ENCODE measurements at places on chromosomes 2 and 18.

DNA sequence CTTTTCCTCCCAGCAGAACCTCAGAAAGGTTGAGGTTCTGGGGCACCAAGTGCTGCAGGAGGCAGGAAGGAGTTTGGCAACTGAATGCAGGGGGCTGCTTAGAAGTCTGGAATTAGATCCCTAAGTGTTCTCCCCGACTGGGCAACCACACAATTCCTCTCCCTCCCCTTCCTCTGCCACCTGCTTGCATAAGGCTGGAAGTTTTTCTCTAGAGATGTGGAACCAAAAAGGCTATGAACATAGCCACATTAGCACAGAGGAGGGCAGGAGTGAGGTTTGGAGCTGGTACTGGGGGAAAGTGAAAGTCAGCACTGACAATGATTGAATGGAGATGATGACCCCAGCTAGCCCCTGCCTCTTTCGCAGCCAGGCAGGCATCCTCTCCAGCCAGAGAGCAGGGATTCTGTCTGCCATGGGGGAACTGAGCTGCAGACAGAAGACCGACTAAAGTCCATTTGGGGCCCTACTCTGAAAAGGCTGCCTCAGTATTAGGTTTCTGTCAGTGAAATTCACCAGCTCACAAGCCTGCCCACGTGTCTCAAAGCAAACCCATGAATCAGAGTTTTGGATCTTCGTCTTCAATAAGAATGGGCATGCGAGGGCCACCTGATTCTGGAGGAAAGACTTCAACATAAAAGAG lies 87.9 kb upstream of the ITGA6 start:
- no peak for DNase-seq

GRCh38 chr2:158999458-158999857 lies 31.0 kb downstream of the TANC1 start:
- DNase-seq, result no peak

DNA sequence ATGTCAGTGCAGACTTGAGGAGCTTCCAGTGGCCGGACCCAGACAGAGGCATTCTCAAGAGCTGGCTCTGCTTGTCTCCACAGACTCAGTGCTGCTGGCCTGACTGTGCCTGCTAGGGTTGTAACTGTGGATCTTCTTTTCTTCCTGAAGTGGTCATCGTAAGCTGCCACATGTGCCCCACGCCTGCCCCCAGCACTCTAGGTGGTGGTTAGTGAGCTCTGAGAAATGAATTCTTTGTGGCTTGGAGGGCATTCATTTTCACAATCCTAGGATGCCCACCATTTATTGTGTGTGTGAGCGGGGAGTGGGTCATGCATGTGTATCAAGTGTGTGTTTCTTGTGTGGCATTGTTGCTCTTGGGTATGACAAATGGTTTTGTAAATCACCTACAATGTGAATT lies 23.1 kb downstream of the RAB12 start:
- no peak for DNase-seq

GRCh38 chr2:47029737-47030524 lies 114.3 kb upstream of the MCFD2 start:
- no peak for DNase-seq

GRCh38 chr2:205739620-205740019 lies 57.3 kb downstream of the NRP2 start:
- DNase-seq, result no peak

- no peak for DNase-seq
These were observed 83.4 kb upstream of the MAPRE2 start for GRCh38 chr18:34957864-34958259.

GRCh38 chr2:241199897-241200821 lies 11.7 kb downstream of the ANO7 start:
- no peak for DNase-seq

DNA sequence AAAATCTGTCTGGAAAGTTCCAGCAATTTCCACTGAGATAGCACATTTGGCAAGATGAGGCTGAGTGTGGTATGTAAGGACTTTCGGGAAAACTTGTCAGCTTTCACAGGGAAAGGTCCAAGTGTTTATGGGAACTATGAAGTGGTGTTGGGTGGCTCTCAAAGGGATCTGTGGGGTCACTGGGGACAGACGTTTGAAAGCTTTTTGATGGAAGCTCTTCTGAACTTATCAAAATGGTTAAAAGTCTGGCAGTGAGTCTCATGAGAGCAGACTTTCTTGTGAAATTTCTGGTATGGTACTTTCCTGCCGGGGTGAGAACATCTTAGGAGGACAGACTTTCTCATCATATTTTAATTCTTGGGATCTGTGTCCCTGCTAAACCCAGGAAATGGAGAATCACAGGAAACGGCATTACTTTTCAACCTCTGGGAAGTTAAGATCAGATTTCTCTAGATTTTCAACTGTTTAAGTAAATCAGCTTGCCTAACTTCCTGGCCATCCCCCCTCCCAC lies 546.3 kb upstream of the ZEB2 start:
- no peak for DNase-seq

- DNase-seq, result no peak
These were observed 326.9 kb upstream of the UBE2E3 start for GRCh38 chr2:180653481-180653880.

- DNase-seq, result no peak
These were observed 118.4 kb upstream of the TMEM18 start for GRCh38 chr2:795531-796041.

GRCh38 chr2:54122171-54122935 lies 6.9 kb downstream of the ACYP2 start:
- DNase-seq, result no peak

DNA sequence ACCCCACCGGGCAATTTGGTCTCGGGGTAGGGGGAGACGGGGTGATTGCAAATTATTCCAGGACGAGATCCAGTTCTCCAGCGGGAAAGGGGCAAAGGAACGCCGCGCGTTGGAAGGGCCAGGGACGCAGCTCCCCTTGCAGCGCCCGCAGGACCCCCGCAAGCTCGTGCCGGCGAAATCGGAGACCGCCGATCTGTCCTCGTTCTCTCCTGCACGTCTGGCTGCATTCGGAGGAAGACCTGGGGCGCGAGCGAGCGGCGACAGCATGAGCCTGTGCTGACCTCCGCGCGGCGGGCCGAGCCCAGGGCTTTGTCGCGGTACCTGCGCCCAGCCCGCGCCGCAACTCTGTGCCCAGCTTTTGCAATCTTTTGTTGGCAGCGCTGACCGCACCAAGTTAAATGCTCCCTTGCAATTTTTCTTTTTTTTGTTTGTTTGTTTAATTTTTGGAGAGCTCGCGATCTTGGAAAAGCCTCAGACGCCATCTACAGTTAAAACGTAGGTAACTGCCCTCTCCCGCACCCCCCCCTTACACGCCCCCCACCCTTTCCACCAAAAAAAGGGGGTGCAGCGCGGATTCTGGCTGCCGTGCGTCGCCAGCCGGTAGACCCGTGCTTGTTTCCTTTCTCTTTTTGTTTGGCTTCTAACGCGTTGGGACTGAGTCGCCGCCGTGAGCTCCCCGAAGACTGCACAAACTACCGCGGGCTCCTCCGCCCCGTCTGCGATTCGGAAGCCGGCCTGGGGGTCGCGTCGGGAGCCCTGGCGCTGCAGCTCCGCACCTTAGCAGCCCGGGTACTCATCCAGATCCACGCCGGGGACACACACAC lies 667 bp downstream of the TRIB2 start:
- DNase-seq, result no peak

DNA sequence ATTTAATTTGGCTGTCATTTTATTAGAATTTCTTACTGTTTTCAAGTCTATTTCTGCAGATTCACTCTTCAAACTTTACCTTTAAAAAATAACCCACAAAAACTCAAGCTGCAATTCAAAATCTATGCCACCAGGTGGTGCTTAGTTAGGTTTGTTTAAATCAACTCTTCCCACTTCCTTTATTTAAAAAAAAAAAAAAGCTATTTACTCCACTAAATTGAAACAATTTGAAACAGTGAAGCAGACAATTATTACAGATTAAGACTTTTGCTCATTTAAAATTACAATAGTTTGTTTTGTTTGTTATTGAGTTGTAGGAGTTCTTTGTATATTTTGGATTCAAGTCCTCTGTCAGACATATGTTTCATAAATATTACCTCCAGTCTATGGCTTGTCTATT lies 300.0 kb downstream of the PDE11A start:
- DNase-seq, result no peak

DNA sequence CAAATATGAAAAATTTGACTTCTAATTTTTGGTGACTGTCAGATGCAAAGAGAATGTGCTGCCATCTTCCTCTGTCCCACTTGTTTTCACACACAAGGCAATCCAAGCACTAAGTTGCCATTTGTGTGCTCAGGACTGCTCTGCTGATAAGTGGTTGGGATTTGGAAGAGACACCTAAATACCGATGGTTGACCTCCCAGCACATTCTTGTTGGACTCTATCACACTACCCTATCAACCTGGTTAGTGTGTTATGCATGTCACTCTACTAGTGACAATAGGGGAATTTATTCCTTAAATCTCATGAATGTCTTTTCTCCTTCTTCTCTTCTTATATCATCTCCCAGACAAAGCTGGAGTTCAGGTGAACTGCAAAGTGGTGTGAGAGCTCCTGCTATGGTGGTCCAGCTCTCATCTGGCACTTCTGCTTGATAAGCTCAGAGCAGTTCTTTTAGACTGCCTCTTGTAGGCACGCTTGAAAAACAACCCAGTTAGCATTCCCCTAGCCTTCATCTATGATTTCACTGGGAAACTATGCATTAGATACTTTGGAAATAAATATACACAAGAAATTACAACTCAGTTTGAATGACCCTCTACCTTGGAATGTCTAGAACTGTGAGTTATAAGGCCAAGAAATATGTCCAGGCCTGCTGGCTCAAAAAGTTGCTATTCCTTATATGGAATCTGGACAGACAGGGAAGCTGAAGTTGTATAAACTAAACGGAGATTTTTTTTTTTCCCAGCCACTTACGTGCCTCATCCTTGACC lies 404.8 kb downstream of the MEIS1 start:
- peak; percentile 98 for DNase-seq

DNA sequence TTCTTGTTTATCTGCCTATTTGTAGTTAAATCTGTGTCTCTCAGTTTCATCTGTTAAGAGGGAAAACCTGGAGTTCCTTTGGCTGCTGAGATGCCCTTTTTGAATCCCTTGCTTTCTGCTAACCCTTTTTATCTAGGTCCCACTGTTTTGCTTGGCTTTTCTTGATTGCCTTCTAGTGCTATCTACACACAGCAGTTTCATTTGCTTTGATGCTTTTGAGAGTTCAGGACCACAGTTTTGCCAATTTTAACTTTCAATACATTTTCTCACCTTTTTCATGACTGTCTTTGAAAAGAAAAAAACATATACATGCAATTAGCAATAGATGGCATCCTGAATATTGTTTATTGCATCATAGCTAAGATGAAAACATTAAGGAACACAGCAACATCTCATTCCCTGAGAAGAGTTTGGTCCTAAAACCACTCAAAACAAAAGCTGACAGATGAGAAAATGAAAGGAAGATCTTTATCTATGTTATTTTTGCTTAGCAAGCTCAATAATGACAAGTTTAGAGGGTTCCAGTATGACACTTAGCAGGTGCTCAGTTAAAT lies 241.4 kb upstream of the MEX3C start:
- DNase-seq, result no peak

DNA sequence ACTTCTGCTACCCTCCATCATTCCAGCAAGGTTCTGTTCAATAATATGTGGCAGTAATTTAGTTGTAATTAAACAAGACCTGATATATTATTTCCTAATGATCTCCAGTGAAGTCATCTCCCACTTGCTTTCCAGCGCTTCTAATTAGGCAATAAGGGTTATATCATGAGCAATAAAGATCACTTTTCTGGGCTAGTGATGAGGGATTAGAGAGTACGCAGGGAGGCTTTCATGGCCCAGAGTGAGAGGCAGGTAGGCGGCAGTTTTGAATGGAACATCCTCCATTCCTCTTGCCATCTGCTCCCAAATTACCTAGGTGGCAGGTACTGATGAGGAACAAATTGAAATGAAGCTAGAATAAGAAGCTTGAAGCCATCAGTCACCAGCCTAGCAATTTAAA lies 358.1 kb upstream of the SYT4 start:
- no peak for DNase-seq

- no peak for DNase-seq
These were observed 142.8 kb upstream of the ID2 start for GRCh38 chr2:8538931-8539621.

DNA sequence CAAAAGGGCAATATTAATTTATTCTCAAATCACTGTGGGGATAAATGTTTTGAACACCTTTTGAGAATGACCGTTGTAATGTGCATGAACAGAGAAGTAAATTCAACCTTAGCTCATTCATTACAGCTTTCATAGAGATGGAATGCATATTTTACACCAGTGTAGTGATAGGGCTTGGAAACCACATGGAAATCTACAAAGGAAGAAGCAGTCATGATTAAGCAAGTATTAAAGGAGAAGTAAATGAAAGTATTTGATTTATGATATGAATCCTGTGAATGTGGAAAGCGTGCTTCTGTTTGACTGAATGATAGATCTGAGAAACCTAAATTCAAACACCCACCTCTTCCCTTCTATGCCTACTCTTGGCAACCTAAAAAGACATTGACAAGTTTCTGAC lies 64.7 kb downstream of the CDH7 start:
- no peak for DNase-seq

DNA sequence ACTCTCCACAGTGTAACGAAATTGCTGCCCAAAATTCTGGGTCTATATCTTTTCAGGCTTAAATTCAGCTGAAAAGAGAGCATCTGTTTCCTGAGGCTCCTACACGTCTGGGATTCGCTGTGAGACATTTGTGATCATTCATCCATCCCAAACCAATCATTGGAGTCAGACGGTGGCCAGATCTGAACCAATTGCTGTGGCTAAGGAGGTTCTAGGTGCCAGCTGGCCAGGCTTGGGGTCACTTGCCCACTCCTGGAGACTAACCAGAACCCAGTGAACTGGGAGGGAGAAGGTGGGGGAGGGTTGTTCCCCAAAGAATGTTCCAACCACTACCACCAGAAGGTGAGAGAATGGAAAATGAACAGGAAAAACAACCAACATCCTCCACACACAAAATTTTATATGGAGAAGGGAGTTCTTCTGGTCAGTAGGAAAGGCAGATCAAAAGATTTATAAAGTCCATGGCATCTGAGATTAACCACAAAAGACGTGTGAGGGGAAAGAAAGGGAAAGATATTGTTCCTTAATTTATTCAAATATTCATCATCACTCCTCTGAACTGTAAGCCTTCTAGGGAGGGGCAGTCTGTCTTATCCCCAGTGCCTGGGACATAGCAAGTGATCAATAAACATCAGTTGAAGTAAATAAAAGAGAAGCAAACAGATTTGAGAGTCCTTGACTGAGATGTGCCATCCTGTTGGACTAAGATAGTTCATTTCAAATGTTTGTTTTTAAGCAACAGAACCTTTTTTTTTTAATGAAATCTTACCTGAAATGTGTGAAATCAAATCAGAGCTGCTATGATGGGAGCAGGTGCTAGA lies 3.0 kb upstream of the RTKN start:
- no peak for DNase-seq

GRCh38 chr2:203240491-203240890 lies 1.7 kb downstream of the CYP20A1 start:
- no peak for DNase-seq

Measured in fibroblast of skin of left biceps (primary cell).